Stimulated activated CD4-positive, alpha-beta T cell treated with anti-CD3 and anti-CD28 coated beads, Interleukin-2, amount 100 ng/mL, for 4 hours (primary cell): ENCODE measurements at places on chromosomes 3 and 15.

DNA sequence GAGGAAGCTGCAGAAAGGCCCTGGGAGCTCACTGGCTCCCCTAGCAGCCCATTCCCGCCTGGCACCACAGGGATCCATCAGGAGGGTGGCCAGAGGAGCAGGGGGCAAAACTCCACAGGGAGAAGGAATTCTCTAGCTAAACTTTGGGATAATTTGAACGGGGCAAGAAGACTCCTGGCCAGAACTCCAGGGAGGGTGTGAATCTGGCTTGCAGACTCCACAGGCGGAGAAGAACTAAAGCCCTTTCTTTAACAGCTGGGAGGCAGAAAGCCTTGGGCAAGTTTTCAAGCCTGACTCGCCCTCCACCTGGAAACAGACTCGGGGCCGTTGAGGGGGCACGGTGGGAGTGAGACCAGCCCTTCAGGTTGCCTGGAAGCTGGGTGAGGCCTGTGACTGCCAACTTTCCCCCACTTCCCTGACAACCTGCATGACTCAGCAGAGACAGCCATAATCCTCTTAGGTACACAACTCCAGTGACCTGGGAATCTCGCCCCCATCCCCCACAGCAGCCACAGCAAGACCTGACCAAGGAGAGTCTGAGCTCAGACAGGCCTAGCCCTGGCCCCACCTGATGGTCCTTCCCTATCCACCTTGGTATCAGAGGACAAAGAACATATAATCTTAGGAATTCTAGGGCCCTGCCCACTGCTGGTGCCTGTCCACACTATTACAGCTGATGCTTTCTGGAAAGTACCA is 28.6 kb downstream of the SLC27A2 start:
- DNase-seq: no peak

GRCh38 chr3:44942202-44942921 is 33.6 kb downstream of the ZDHHC3 start:
- no peak for DNase-seq

- no peak for DNase-seq
These were observed 46.8 kb upstream of the TBC1D23 start for GRCh38 chr3:100213891-100214573.

DNA sequence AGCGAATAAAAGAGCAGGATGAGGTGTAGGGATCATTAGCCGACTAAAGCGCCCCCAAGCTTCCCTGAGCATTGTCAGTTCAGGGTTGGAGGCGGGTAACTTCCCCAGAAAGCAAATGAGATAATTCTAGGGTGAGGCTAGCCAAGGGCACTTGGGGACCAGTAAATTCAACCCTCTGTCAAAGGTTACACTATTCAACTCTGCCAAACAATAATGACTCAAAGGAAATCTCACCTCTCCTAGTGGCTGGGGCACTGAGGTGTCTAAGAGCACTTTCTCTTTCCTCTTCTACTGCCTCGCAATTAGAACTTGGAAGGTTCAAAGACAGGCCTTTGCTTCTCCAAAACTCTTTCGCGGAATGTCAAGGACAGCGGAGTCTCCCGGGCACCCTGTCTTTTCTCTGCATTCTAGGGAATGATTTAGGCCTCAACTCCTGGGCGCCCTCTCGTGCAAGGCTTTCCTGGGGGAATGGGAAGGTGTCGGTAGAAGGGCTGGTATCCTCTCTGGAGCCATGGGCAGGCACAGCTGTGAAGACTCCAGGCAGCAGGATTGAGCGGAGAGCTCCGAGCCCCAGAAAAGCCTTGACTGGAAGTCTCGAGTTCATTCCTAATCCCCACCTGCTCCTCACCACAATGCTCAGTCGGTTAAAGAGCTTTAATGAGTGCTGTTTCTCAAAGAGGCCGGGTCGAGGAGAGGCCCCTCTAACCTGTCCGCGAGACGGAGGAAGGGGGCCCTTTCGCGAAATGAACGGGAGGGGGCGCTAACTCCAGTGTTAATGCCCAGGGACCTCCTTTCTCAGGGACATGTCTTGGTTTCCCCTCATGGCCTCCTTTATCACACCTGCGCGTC is 21.9 kb downstream of the ZIC4 start:
- no peak for DNase-seq

DNA sequence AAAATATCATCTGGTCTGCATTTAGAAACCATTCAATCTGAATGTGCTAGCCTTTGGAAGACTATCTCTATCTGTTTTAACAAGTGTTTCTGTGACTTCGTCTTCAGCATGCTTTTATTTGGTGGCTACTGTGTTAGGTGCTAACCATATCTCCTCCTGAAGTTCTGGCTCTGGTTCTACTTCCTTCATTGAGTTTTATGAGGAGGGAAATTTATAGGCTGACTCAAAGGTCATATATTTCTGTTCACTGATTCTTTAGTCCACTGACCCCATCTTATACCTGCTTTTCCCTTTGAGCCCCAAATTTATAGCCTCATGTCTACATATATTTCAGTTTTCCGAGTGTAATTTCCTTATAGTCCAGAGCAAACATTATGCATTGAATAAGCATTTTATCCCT is 295.0 kb upstream of the RASGRP1 start:
- DNase-seq: no peak

DNA sequence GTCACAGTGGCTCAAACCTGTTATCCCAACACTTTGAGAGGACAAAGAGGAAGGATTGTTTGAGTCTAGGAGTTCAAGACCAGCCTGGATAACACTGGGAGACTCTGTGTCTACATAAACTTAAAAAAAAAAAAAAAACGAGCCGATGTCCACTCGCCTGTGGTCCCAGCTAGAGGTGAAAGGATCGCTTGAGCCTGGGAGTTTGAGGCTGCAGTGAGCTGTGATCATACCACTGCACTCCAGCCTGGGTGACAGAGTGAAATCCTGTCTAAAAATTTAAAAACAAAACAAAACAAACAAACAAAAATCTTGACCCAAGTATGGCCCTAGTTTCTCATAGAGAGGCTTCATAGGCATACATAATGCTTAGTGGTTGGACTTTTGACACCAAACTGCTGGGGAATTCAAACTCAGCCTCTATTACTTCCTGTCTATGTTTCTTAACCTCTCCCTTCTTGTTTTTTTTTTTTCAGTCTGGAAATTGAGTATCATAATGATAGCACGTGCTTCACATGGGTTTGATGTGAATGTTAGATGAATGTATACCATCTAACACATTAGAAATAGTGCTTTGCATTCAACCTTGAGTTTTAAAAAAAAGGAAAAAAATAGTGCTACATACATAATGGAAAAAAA is 46.4 kb upstream of the CAPN7 start:
- no peak for DNase-seq

- no peak for DNase-seq
These were observed 16.8 kb downstream of the EXOSC7 start for GRCh38 chr3:44992555-44993470.
